ENCODE measurements at places on chromosomes 16 and 17.
A peak's percentile ranks its signal among the peaks of the same experiment; 100 is the strongest.

DNA sequence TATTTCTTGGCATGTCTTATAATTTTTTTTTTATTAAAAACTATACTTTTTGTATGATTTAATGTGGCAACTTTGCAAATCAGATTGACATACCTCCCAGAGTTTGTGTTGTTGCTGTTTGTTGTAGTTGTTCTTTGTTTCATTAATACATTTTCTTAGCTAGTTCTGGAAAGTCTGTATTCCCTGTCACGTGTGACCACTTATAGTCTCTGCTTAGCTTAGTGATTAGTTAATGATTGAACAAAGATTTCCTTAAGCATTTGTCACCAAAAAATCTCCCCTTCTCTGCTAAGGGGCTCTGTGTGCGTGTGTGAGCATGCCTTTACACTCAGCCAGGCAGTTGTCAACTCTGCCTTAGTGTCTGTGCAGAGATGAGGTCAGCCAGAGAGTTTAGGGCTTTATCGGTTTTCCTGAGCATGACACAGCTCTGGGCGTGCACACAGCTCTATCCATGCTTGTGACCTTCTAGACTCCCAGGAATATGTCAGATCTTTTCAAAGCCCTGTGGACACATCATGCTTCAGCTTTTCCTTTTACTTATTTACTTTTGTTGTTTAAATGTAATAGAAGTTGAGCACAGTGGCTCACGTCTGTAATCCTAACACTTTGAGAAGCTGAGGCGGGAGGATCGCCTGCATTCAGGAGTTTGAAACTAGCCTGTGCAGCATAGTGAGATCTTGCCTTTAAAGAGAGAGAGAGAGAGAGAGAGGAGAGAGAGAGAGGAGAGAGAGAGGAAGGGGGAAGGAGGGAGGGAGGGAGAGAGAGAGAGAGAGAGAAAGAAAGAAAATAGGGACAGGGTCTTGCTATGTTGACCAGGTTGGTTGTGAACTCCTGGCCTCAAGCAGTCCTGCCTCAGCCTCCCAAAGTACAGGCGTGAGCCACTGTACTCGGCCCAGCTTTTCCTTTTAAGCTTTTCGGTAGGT, 21.9 kb downstream of the DNAI2 start:
- no peak for DNase-seq

GRCh38 chr17:33871720-33872540, 383.2 kb upstream of the CCL2 start:
- DNase-seq, result no peak

GRCh38 chr16:85553436-85554113, 59.5 kb upstream of the GSE1 start:
- peak; percentile 25 for DNase-seq

- DNase-seq, result no peak
Observed at GRCh38 chr17:79008666-79009387, 737 bp downstream of the CANT1 start.

- no peak for DNase-seq
Observed at GRCh38 chr17:77235370-77235941, 94.7 kb downstream of the SEC14L1 start.

- DNase-seq, result no peak
Observed at GRCh38 chr17:80068301-80069222, 32.1 kb downstream of the CCDC40 start.

- no peak for DNase-seq
Observed at GRCh38 chr17:32258383-32259140, 7.1 kb upstream of the RHBDL3 start.

All from NCI-H2081 (cell line).